ENCODE measurements at places on chromosomes 1 and 21. TPM values are rescaled to one million over a fixed set of nuclear protein-coding genes. Genes with fewer than 3 reads are reported as not detected.

DNA sequence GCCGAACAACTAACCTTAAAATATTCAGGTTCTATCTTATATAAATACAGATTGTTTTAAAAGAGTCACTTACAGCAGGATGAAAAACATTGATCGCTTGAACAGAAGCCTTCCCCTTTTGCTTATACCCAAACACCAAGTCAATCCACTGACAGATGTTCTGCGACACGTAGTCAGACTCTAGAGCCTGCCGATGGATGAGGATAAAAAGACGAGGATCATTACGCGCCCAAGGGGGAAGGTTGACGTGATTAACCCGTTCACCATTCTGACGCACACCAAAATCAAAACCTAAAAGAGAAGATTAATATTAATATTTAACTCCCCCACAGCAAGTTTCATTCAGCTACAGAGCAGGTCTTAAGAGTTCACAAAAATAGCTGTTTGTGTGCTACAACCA lies 59.4 kb upstream of the GNG4 start:
- DNase-seq = no peak

Gene PLPPR5
- total RNA-seq = not detected

Gene CELA2B
- not detected for total RNA-seq

DNA sequence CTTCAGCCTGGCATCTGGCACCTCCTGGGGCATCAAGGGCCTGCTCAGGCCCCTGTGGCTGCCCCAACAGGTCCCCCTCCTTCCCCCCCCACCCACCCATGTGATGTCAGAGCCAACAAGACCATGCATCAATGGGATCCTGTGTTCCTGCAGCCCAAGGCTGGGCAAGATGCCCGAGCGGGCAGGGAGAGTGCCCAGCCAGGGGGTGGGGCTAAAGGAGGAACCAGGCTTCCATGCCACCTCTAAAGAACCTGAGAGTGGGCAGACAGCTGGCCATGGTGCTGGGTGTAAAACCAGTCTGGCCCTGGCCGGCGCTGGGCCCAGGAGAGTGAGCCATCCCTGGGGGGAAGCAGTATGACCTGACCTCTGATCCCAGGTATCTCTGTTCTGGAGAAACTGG lies 7.6 kb downstream of the COL16A1 start:
- DNase-seq = no peak

DNA sequence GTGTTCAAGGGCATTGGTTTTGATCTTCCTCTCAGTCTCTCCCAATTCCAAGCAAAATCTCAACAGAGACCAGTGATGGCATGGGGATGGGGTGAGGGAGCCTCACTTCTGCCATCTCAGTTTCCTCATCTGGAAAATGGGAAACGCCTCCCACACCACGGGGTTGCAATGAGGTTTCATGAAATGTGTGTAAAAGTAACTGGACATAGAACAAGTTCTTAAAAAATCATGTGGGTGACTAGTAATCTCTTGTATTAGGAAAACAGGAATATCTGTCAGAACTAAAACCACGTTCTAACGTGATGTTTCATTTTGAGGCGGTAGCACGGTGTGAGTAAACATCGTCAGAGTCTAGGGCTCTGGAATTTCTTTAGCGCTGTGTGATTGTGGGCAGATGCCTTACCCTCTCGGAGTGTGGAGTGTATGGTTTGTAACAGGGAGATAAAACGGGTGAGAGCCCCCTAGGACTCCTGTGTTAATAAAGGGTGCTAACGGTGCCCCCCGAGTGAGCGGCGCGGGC lies 55.5 kb upstream of the DNAJC6 start:
- DNase-seq = no peak

Gene ECM1
- not detected for total RNA-seq

Gene CCDC27
- not detected for total RNA-seq

DNA sequence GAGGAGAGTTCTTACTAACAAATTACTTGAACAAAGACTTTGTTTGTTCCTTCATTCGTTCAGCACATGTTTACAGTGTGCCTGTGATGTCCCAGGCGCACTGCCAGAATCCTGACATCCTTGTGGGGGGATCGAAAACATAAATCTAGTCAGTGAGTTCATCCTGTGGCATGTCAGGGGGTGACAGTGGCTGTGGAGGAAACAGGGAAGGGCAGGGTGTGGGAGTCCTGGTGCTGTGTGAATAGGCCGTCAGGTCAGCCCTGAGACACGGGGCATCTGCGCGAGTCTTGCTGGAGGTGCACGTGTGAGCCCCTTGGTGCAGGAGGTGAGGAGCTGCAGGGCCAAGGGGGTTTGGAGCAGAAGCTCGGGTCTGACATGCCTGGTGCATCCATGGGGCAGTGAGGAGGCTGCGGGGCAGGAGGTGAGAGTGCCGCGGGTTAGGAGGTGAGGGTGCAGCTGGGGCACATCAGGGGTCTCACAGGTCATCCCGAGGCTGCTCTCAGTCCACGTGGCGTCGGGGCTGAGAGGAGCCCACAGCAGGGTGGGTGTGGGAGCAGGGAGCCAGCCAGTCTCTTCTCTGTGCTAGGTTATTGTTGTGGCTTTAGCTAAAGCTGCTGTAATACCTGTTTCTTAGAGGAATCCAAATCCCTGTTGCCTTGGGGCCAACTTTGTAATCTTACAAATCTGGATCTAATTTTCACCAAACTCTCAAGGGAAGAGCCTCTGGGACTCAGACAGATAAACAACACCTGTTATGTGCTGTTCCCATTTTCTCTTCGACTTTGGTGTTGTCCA lies 93.4 kb downstream of the PCBP3 start:
- no peak for DNase-seq

Gene MTARC1
- not detected for total RNA-seq

- no peak for DNase-seq
Observed at GRCh38 chr1:223350361-223350908, 13.5 kb downstream of the SUSD4 start.

- no peak for DNase-seq
Observed at GRCh38 chr1:92442351-92442750, 44.4 kb downstream of the GFI1 start.
